Fibroblast of skin of back (primary cell): ENCODE measurements at places on chromosomes 3 and 15.

- no peak for DNase-seq
Measured at GRCh38 chr3:124763206-124763605, 33.0 kb downstream of the UMPS start.

GRCh38 chr3:184381261-184382224, 1.7 kb downstream of the CHRD start:
- DNase-seq = no peak

- DNase-seq = no peak
Measured at GRCh38 chr3:111069974-111070771, 1.4 kb upstream of the NECTIN3 start.

DNA sequence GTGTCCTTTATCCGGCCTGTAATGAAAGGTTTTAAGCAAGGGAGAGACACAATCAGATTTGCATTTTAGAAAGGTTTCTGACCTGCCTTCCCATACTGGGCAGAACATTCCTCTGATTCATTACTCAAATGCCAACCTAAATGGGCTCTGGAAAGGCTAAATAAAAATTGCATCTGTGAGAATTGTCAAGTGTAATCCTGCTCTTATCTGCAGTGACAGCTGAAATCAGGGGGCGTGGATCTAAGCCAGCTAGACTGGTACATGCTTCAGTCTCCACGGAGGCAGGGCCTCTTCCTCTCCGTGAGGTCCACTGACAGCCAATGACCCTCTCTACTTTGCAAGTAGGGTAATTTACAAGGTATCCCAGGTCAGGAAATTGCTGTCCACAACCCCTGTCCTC, 32.5 kb upstream of the MINAR1 start:
- DNase-seq = no peak

- no peak for DNase-seq
Measured at GRCh38 chr3:156474560-156475389, 80.1 kb downstream of the SSR3 start.

- DNase-seq = no peak
Measured at GRCh38 chr3:56813653-56813960, 11.9 kb upstream of the ARHGEF3 start.

DNA sequence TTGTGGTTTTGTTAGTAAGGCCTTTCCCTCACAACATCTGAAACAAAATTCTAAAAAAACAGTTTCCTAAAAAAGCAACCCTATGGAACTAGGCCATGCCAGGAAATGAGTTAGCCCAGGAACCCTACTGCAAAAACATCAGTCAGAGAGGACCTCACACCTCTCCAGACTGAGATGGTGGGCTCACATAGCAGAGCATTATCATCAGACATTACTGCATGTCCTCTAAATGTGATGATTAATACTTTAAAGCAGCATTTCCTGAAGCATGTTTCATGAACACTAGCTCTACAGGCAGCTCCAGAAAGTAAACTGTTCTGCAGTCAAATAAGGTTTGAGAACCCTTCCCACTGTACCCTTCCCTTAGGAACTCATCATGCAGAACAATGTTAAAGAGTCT, 232.3 kb upstream of the MRPL3 start:
- DNase-seq = peak; percentile 93

DNA sequence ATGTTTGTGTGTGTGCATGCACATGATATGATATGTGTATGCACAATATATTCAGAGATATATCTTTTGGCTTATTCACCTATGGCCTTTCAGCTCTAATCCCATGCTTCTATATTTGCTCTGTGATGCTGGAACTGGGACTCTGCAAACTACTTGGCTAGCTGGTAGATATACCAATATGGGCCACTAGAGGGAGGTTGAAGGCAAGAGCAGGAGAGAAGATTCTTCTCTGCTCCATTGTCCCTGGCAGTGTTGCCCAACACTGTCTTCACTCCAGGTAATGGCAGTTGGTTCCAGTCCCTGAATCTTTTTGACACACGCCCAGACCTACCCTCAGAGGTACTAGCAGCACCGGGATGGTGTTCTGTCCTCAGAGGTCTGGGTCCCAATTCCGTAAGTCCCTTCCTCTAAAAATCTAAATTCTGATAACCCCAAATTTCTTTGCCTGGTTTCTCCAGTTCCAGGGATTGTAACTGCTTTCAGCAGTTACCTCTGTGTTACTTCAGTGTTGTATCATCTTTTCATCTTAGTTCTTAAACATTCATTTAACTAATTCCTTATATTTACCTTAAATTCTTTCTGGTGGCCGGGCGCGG, 44.7 kb downstream of the GTPBP8 start:
- DNase-seq = peak; percentile 63

DNA sequence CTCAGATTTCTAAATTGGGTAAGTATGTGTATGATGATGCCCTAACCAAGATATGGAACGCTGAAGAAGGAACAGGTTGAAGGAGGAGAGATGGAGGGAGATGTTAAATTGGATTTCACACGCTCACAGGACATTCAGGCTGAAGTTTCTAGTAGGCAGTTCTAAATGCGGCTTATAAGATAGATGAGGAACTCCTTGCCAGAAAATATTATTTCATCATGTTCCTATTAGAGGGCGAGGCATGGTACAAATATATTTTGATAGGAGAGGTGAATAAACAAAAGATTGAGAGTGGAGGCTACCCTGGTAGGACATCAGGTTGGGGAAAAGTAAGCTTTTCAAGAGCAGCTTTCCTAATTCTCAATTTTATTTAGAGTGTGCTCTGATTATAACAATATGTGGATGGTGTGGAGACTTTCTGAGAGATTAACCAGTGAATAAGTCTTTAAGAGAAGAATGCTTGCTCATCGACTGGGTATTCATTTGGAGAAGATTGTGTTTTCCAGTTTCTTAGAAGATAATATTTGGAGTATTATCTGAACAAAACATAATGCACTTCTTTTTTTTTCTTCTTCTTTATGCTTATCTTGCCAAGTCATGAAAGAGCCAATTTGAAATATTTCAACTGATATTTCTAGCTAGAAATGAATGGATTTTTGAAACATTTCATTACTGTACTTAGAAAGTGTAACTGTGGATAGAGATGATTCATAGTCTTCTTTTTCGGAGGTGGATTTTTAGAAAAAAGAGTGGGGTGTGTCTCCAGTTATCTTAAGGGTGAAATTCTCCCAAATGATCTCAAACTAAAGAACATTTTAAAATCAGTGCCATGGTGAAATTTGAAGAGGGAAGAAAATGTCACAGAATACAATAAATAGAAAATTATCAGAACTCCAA, 88.5 kb downstream of the B3GALNT1 start:
- peak; percentile 15 for DNase-seq

GRCh38 chr3:29057326-29057725, 223.5 kb upstream of the RBMS3 start:
- peak; percentile 72 for DNase-seq

DNA sequence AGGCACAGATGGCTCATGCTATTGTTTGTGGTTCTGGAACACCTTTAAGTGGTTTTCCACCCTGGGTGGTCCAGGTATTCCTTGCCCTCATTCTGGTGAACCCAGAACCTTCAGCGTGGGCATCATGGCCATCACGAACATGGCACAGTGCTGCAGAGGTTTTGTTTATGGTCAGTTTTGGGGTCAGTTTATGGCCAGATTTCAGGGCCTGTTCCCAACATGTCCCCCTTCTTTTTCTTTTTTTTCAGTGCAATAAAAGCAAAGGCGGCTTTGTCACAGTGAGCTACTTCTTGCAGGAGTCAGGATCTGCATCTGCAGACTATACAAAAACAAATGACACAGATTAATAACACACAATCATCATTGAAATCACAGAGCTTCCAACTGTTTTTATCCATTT, 1085.0 kb upstream of the ALCAM start:
- no peak for DNase-seq

- no peak for DNase-seq
Measured at GRCh38 chr3:33091746-33092145, 5.2 kb downstream of the GLB1 start.

DNA sequence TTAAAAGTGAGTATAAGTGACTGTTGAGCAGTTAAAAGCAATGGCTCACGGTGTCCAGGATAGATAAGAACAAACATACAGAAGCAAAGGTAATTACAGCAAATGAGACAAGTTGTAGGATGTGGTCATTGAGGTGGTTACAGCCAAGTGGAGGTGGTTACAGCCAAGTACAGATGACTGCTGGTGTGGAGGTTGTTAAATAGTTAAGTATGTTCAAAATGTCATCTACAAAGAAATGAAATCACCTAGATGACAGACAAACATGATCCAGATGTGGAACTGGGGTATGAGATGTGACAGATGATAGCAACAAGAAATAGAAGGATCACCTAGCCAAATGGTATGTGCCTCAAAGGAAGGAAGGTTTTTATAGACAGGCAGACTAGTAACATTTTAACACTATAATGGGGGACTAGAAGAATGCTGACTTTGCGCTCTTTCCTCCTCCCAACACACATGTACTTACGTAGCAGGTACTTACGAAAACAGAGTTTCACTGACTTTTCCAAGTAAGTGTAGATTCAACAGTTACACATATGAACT, 6.8 kb upstream of the ANKRD28 start:
- no peak for DNase-seq

- DNase-seq = no peak
Measured at GRCh38 chr3:64251019-64251418, 25.8 kb upstream of the PRICKLE2 start.

- no peak for DNase-seq
Measured at GRCh38 chr3:152031321-152031720, 157.9 kb downstream of the SUCNR1 start.

DNA sequence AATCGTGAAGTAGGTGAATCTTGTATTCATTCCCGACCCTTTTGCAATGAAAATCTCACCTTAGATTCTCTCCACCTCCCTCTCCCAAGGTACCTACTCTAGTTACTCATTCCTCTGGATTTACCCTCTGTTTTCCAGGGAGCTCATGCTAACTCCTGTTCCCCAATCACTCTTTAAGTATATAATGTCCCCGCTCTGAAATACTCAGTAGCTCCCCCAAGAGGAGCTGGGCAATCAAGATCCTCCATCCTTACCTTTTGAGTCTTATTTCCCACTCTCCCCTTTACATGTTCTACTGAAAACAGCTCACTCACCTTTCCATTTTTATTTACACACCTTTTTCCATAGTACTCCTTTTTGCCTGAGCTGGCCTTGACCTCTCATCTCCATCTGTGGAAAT, 599.9 kb downstream of the RBMS3 start:
- no peak for DNase-seq

GRCh38 chr15:90681480-90681879, 35.7 kb upstream of the BLM start:
- DNase-seq = peak; percentile 88
